ENCODE measurements at places on chromosomes 5 and 9.

GRCh38 chr5:140321796-140322195 is 18.9 kb upstream of the PFDN1 start:
- DNase-seq: no peak

DNA sequence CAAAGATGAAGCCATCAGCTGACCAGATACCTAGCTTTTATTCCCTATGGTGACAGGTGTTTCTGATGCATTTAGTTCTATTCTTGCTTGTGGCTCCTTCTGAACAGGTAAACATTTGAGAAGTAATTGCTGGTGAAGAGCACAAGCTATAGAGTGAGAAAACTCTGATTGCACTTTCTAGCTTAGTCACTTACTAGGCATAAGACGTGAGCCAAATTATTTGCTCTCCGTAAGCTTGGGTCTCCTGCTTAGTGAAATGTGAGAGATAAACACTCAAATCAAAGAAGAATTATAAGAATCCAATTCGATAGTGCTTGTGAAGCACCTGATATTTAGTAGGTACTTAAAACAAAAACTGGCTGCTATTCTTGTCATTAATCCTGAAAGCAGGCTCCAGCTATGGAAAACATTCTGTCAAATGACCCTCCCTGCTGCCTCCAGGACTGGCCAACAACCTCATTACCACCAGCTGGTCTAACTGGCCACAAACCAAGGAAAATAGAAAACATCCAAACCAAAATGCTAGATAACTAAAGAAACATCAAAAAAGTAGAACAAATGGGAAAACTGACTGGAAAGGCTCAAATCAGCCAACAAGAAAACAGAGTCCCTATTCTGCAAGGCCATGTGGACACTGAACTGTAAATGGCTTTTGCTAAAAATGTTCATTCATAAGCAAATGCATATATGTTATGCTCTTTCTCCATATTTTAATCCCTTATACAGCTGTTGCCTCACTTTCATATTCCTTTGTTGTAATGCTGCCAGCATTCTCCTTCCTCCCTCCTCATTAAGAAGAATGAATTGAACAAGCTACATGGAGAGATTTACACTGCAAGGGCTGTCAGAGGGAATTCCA is 616.1 kb downstream of the DTWD2 start:
- DNase-seq: no peak

DNA sequence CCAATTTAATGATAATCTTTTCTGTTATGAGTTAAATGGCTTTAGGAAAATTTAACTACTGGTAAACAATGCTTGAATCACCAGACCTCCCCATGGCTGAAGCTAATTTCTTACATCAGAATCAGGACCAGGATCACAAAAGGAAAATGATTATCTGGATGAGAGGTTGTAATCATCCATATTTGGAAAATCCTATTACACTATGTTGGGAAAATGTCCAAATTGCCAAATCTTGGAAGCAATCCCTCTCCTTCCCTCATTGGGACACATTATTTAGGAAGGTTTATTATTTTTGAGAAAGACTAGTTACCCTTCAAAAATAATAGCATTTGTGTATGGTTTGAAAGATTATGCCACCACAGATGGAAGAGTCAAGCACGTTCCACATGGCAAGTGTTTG is 130.7 kb upstream of the MINAR2 start:
- no peak for DNase-seq

DNA sequence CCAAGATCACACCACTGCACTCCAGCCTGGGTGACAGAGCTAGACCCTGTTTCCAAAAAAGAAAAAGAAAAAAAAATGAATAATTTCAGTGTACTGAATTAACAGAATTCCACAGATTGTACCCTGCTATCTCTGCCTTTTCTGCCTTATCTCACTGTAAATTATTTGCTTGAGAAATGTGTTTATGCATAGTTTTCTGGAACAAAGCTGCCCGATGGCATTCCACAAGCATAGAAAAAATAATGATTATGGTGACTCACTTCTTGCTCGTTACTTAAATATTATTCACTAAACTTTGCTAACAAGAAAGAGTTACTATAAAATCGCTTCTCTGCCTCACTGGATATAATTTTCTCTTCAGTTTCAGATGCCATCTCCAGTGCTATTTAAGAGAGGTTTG is 88.7 kb upstream of the FAM169A start:
- DNase-seq: no peak

DNA sequence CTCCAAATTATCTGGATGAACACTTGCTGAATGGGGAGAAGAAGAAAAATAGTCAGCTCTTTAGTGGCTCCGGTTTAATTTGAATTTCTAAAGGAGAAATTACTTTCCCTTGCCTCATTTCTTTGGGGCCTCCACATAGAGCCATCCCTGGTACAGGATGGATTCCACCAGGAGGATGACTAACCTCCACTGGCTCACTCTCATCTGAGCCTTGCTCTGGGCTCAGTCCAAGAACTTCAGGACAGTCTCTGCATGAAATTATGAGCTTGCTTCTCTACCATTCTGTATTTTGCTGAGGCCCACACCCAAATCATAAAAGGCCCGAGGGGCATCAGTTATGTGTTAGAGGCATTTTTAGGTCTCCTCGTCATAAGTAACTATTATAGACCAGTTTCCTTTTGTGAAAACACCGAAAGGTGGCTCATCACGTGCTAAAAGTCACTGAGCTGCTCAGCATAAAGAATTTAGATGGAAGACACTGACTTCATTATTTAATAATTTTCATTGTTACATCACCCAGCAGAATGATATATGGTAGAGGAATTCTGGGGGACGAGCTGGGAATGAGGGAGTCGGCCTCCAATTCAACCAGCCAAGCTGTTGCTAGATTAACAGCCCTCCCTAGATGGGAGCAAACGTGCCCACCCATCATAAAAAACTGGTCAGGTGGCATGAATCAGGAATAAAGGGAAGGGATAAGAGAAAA is 222.1 kb downstream of the TARS1 start:
- DNase-seq: no peak

- no peak for DNase-seq
Observed at GRCh38 chr5:151570512-151571269, 20.4 kb downstream of the FAT2 start.

DNA sequence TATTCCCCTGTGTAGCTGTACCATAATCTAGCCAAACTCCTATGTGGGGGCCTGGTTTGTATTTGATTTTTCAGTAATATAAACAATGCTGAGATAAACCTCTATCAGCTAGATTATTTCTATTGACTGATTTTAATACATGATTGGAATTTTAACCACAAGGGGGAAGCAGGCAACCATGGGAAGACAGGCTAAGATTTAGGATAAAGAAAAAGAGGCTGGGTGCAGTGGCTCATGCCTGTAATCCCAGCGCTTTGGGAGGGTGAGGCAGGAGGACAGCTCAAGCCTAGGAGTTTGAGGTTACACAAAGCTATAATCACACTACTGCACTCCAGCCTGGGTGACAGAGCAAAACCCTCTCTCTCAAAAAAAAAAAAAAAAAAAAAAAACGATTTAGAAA is 18.1 kb upstream of the GPX3 start:
- DNase-seq: no peak

GRCh38 chr9:5479994-5480694 is 29.8 kb downstream of the CD274 start:
- DNase-seq: no peak

DNA sequence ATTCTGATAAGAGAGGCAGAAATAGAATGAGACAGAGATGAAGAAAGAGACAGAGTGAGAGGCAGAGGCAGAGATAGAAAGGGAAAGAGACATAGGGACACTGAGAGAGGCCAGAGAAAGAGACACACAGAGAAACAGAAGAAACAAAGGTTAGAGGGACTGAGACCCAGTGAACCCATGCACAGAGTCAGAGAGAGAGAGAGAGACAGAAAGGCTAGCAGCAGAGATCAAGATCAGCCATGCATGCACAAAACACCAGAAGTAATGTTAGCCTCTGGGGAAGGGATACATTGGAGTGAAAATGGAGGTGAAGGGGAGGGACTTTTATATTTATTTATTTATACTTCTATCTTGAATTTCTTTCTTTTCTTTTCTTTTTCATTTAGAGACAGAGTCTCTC is 14.1 kb upstream of the SPARC start:
- DNase-seq: no peak

GRCh38 chr5:150295741-150296486 is 6.3 kb upstream of the CAMK2A start:
- no peak for DNase-seq

GRCh38 chr9:73213300-73213699 is 61.6 kb downstream of the ANXA1 start:
- no peak for DNase-seq

DNA sequence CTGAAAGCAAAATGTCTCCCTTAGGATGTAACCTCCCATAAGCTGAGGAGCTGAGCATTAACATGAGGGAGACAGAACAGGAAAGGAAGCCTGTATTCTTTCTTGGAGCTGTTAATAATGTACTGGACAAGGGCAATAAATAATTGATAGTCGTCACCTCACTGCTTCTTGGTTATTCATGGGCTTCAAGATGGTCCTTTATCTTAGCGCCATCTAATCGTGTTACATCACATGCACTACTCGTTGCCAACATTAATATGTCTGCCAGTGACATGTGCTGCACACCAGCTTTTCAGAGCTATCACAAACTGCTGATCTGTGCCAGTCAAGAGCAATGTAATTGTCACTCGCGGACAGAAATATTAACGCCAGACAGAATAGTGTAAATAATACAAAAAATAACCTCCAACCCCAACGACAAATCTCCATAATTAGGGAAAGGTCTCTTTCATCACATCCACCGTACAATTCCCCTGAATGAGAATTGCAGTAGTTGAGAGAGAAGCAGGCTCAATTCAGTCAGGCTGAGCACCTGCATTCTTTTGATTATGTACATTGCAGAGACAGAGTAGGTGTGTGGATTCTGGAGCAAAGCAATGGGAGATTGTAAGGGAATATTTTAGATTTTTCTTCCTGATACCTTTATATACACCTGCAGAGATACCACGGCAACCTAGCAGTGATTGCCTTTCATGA is 267.1 kb downstream of the SPATA31D1 start:
- no peak for DNase-seq

GRCh38 chr5:143373076-143373475 is 30.4 kb downstream of the NR3C1 start:
- no peak for DNase-seq

DNA sequence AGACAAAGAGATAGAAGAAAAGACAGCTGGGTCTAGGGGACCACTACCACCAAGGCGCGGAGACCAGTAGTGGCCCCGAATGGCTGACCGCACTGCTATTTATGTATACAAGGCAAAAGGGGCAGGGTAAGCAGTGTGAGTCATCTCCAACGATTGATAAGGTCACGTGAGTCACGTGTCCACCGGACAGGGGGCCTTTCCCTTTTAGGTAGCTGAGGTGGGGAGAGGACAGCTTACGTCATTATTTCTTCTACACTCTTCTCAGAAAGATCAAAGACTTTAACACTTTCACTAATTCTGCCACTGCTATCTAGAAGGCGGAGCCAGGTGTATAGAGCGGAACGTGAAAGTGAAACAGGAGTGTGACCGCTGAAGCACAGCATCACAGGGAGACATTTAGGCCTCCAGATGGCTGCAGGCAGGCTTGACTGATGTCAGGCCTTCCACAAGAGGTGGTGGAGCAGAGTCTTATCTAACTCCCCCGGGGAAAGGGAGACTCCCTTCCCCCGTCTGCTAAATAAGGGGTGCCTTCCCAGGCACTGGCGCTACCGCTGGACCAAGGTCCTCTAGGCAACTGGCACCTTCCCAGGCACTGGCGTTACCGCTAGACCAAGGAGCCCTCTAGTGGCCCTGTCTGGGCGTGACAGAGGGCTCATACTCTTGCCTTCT is 6.1 kb upstream of the PRR16 start:
- DNase-seq: no peak

- no peak for DNase-seq
Observed at GRCh38 chr5:64979531-64979930, 210.8 kb downstream of the CWC27 start.

GRCh38 chr5:54281960-54282692 is 28.2 kb downstream of the ARL15 start:
- DNase-seq: no peak

- DNase-seq: no peak
Observed at GRCh38 chr9:109828254-109828653, 48.3 kb downstream of the PALM2AKAP2 start.

DNA sequence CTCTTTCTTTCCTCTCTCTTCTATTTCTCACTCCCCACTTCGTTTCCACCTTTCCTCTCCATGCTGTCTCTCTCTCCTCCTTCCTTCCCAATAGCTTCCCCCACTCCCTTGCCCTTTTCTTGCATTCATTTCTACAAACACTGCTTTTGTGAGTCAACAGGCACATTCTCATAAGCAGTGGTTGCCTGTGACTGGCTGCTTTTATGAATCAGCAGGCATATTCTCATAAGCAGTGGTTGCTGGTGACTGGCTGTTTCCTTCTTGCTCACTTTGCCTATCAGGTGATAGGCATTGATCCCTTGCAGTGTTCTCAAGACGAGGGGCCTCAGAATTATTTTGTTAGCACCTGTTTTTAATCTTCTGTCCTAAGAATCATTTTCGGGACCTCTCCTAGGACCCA is 116.1 kb upstream of the ACTBL2 start:
- DNase-seq: no peak

GRCh38 chr5:163622799-163623198 is 117.4 kb downstream of the MAT2B start:
- no peak for DNase-seq

DNA sequence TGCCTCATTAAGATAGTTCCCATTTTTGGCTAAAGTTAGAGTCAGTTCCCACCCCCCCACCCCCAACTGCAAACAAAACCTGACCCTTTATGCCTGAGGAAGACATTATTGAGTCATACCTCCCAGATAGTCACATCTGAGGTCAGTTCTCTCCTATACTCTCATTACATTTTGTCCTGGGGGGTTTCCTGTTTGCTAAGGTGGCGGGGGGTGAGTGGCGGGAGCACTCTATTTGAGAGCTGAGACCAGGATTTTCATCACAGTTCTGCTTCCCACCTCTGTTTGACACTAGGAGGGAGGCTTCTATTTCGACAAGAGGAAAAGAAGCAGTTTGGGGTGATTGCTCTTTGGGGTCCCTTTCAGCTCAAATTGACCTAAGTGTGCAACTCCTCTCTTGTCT is 59.4 kb upstream of the ICE1 start:
- no peak for DNase-seq

- DNase-seq: no peak
Observed at GRCh38 chr9:20606652-20607051, 15.6 kb downstream of the MLLT3 start.

DNA sequence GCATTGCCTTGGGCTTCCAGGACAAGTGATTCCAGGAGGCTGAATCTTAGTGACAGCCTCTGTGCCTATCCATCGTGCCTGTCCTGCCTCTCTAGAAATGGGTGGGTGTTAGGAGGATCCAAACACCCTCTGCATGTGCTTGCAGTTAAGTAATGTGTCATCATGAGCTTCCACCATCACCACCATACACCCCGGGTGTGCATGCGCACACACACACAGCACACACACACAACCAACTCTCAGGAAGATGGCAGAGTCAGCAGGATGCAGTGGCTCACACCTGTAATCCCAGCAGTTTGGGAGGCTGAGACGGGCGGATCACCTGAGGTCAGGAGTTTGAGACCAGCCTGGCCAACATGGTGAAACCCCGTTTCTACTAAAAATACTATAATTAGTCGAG is 22.8 kb upstream of the CERCAM start:
- no peak for DNase-seq
